ENCODE measurements at places on chromosomes 1 and 21.

DNA sequence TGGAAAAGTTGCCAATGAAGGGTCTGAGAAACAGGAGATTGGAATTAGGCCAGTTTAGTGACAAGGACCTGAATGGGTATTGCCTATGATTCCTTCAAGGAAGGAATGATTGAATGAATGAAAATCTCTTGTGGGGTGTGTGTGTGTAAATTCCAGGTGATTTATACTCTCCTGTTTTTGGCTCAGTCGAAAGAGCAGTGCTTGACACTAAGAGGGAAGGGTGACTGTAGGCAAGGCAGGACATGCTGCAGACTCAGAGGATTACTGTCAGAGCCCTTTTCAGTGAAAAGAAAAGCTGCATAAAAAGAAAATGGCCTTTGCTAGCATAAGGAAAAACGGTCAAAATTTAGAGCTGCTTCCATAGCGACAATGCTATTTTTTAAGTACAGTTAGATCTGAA lies 30.1 kb downstream of the C1orf21 start:
- DNase-seq = no peak

- no peak for DNase-seq
Measured at GRCh38 chr1:37719572-37720195, 27.4 kb downstream of the CDCA8 start.

DNA sequence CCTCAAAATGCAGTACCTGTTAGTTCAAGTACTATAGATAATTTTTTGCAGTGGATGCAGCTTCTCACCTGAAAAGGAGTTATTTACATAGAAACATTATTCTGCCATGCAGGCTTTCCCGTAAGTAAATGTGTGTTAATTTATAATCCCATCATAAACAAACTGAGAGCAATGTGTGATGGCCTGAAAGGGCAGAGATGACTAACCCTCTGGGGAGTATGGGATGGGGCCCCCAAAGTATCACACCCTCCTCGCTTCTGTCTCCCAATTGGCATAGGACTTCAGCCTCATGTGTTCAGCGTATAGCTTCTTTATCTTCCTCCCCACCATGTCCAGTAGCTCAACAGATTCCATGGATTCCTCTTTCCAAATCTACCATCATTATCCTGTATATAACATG lies 7.6 kb downstream of the HMGCL start:
- DNase-seq = no peak

- DNase-seq = no peak
Measured at GRCh38 chr1:70008660-70009059, 196.7 kb downstream of the LRRC40 start.

Data from NCI-H2107 (cell line).